NCI-H82 (cell line): ENCODE measurements at places on chromosomes 4 and X.

- DNase-seq: peak; percentile 33
Measured at GRCh38 chrX:107452581-107452980, 3.1 kb downstream of the FRMPD3 start.

- peak; percentile 95 for DNase-seq
Measured at GRCh38 chrX:40166582-40166981, 68.8 kb upstream of the BCOR start.

DNA sequence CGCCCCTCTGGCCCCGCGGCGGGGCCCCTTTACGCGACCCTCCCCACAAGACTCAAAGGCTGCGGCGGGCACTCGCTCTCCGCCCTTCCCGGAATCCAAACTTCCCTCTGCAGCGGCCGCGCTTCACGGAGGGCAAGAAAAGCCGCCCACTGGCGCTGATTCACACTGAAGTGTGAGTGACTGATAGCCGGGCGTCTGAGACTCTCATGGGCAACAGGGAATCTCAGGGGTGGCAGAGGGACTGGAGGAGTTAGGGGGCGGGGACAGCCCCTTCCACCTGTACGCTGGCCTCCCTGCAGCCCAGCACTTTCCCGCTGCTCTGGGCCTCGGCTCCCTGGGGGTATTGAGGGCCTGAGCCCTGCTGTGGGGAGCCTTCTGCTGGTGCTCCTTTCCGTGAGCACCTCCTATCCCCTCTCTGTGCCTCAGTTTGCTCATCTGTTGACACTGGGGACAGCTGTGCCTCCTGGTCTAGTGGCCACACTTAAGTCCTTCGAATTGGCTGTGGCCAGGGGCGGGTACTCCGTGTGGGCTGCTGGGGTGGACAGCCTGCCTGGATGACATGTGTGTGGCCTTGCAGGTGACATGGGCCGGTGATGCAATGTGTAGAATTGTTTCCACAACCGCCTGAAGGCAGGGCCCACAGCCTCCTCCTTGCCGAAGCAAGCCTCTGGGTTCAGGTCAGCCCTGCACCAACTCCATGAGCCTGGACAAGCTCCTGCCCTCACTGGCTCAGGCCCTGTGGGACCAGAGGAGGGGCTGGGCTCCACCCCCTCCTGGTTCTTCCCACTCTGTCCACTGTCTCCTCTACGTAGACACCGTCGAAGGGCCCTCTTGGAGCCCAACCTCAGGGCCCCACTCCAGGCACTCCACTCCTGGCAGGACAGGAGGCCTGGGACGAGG, 951 bp downstream of the SH3BP2 start:
- no peak for DNase-seq

- no peak for DNase-seq
Measured at GRCh38 chr4:107689912-107690587, 30.0 kb downstream of the PAPSS1 start.

- DNase-seq: no peak
Measured at GRCh38 chr4:13452927-13453579, 31.1 kb downstream of the RAB28 start.
